ENCODE measurements at places on chromosomes 3 and 15.

DNA sequence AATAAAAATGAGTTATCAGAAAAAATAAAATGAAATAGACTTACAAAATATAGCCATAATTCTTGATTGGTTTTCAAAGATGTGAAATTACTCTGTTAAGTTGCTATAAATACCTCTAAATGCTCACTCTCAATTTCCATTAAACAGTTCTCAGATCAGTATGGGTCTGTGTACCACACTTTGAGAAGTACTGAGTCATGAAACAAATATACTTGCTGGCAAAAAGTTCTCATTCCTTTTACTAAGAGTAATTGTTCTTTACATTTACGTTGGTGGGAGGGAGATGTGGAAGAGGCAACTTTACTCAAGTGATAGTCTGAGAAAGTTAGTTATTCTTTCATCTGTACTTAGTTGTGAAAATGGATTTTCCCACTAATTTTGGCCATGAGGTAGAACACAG lies 96.3 kb downstream of the ZNF385D start:
- no peak for DNase-seq

DNA sequence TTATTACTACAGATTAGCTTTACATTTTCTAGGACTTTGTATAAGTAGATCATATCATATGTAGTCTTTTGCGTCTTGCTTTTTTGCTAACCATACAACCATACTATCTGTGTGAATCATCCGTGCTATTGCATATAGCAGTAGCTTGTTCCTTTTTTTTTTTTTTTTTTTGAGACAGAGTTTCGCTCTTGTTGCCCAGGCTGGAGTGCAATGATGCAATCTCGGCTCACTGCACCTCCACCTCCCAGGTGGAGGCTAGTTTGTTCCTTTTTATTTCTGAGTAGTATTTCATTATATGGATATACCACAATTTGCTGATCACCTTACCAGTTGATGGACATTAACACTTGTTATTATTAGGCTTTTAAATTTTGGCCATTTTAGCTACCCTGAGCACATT lies 54.5 kb upstream of the TBL1XR1 start:
- DNase-seq, result no peak

DNA sequence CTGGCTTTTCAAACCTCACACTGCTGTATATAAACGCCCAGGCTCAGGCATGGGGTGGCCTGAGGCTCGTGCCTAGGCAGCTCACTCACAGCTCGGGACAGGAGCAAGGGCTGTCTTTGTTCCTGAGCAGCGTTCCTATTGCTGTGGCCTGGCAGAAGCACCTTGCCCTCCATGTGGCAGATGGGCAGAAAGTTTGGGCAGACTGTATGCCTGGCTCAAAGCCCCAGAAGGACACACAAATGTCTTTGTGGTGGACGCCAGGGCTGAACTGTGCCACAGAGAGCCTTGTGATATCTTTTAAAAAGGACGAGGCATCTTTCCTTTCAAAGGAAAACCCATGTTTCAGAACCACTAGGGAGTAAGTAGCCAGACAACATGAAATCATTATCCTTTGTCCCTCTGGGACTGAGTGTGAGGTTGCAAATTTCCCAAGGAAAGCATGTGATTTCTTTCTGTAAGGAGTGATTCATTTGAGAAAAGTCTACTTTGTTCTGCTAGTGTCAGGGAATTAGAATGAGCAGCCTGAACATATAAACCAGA lies 29.3 kb upstream of the UBE2E1 start:
- no peak for DNase-seq

DNA sequence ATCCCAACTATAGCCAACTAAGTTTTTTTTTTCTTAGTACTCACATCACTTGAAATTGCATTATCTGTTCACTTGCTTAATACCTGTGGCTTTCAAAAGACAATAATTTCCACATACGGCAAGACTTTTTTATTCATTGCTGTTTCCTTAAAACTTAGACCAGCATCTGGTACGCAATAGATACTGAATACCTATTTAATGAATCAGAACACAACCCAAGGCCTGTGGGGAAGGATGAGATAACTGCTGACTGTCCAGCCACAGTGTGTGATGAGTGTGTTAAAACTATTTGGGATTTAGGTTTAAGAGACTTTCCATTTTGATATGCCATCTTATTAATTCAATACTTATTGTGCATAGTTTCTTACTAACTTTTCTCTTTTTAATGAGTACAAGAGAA lies 988.7 kb downstream of the NTRK3 start:
- DNase-seq, result no peak

DNA sequence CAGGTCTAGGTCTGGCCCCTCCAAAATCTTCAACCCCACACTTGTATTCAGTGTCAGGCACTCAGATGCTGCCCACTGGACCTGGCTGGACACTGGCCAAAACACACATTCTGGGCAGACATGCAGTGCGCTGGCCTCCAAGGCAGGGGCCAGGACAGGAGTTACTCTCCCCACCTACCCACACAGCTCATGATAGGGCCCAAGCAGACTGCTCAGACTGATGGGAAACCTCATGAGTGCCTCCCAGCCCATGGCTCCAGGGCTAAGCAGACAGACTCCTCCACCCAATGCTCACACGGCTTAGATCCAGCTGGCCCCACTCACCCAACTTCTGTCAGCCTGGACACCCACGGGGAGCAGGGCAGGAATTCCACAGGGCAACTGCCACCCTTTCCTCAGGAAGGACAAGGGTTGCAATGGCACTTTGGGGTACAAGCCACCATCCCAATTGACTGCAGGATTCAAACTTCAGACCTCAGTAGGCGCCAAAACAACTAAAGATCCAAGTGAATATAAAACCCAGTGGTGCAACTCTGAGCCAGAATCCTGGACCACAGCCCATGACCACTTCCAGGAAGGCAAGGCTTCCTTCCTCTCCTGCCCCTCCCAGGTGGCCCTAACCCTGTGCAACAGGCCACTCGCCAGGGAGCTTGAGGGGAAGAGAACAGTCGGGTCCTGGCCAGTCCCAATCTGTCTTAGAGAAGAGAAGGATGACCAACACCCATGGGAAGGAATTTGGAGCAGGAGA lies 1.4 kb downstream of the LTF start:
- DNase-seq, result no peak

DNA sequence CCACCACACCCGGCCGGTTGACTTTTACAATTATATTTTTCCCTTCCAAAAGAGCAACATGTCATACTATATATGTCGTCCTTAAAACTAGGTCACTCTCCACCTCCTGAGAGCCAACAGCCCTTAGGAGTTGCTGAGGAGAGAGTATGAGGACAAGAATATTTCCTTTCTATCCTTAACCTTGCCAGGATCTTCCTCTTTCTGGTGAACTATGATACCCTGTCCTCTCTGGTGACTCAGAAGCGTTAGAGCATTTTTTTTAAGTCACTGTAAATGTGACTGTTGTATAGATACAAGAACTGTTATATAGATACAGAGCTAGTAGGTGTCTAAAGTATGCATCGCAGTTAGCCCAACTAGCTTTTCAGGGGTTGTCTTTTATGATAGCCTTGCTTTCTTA lies 33.7 kb upstream of the MTHFS start:
- no peak for DNase-seq

GRCh38 chr15:80693682-80694610 lies 1.2 kb upstream of the ABHD17C start:
- DNase-seq, result no peak

GRCh38 chr3:54783611-54784010 lies 144.2 kb downstream of the LRTM1 start:
- DNase-seq, result no peak

DNA sequence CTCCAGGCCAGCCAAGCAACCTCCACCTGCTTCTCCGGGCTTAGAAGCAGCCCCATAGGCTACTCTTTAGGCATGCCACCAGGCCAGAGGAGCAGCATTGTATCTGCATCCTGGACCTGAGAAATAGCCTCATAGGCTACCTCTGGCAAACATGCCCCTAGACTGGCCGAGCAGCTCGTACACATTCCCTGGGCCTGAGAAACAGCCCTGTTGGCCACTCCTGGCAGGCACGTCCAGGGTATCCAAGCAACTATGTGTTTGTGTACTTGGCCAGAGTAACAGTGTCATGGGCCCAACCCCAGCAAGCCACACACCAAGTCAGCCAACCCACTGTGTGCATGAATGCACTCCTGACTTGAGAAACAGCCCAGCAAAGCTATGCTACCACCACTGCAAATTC lies 498.7 kb upstream of the CDIN1 start:
- DNase-seq, result no peak

DNA sequence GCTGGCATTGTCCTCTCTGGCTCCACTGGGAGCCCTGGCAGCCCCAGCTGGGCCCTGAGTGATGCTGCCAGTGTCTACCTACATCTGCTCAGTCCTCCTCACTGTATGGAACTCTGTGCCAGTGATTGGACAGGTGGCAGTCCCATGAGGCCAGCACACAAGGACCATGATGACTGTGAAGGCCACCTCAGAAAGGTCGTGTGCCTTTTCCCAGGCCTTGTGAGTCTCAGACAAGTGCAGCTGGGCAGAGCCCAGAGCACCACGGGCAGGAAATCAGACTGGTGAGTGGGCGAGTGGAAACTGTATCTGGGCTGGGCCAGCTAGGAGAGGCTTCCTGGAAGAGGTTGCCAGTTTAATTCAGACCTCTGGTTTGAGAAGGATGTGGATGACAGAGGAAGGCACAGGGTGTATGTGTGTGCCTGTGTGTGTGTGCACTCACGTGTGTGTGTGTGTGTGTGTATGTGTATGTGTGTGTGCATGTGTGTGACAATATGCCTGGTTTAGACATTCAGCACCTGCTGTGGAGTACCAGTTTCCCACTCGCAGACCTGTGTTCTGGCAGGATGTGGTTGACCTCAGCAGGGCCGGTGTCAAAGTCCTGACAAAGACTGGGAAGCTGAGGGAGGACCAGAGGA lies 7.0 kb downstream of the MAPKAPK3 start:
- DNase-seq, result no peak

DNA sequence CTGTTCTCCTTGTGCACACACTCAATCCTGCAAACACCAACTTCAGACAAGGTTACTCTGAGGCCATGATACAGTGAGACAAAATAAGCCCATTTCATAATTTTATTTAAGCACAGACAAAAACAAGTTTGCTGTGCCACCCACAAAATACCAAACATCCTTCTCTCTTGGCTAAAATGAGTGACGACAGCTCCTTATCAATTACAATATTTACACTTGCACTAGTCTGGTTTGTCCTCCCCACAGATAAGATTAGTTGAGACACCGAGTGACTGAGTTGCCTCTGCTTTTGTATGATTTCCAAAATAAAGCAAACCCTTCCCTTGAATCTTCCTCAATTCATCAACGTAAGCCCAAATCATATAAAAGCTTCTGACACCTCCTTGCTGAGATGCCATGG lies 233.5 kb upstream of the ATP10A start:
- DNase-seq, result no peak
